ENCODE measurements at places on chromosomes 11 and 22.

DNA sequence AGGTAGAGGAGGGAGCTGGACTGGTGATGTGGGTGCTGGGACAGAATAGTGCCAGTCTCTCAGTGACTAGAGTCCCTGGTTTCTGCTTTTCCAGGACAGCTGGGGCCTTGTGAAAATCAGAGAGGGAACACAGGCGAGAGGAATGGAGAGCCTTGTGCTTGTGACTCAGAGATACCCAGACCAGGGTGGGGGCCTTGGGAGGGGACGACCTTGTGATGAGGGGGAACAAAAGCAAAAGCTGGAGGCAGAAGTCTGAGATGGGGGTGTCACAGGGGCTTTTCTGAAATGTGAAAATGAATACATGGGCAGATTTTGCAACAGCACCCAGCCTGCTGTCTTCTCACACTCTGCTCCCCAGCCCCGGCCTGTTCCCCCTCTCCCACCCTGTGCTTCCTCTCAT is 3.4 kb upstream of the NR1H3 start:
- DNase-seq: no peak

- DNase-seq: no peak
Measured at GRCh38 chr11:115709297-115709696, 205.1 kb upstream of the CADM1 start.

DNA sequence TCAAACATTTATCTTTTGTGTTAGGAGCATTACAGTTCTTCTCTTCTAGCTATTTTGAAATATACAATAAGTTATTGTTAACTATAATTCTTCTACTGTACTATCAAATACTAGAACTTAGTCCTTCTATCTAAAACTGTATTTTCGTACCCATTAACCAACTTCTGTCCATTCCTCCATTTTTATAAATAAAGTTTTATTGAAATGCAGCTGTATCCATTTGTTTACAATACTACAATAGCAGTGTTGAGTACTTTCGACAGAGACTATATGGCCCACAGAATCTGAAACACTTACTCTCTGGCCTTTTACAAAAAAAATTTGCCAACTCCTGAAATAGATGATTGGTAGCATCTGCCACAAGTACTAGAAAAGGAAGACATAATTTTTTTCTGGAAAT is 4.7 kb upstream of the SLC35C1 start:
- no peak for DNase-seq

GRCh38 chr11:17405232-17406005 is 17.0 kb upstream of the KCNJ11 start:
- DNase-seq: no peak

GRCh38 chr11:38481391-38481790 is 1883.4 kb upstream of the RAG2 start:
- DNase-seq: no peak

DNA sequence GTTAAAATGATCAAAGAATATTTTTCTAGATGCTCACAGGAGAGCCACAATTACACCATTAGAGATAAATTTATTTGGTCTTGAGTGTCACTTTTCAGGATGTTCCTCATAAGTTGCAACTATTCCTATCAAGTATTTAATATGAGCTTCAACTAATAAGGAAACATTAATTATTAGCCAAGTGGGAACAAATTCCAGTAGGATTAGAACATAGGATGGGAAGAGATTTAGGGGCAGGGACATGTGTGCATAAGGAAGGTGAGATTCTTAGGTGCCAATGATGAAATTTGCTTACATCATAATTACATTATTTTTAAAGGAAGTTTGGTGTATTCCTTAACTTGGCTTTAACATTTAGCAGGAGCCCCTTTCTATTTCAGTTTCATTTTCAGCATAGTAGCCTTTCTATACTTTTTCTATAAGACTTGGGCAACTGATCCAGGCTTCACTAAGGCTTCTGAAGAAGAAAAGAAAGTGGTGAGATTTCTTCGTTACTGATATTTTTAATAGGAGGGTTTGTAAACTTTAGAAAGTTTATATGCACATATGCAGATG is 38.8 kb downstream of the CSRP3 start:
- no peak for DNase-seq

DNA sequence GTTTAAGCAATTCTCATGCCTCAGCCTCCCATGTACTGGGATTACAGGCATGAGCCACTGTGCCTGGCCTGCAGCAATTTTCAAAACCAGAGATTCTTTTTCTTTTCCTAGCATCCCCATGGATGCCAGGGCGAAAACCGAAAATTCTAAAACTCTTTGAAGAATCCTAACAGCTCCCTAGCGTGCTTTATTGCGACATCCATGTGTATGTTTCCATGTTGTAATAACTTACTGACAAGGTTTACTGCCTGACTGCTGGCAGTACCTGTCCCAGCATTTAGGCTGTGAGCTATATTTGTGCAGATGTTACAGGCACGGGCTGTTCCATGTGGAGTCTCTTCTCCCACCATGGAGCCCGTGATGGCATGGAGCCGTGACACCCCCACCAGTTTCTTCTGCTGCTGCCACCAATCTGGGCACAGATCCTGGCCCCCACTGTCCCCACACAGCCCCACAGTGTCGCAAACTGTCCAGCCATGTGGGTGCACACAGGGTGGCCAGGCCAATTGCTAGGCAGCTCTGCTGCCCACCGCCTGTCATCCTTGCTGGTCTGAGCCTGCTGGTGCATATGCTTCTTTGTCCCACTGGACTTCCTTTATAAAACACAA is 7.1 kb upstream of the TAB1 start:
- no peak for DNase-seq

- DNase-seq: no peak
Measured at GRCh38 chr11:73983741-73984538, 1.3 kb upstream of the UCP2 start.

- no peak for DNase-seq
Measured at GRCh38 chr11:86575208-86575855, 97.1 kb downstream of the ME3 start.

DNA sequence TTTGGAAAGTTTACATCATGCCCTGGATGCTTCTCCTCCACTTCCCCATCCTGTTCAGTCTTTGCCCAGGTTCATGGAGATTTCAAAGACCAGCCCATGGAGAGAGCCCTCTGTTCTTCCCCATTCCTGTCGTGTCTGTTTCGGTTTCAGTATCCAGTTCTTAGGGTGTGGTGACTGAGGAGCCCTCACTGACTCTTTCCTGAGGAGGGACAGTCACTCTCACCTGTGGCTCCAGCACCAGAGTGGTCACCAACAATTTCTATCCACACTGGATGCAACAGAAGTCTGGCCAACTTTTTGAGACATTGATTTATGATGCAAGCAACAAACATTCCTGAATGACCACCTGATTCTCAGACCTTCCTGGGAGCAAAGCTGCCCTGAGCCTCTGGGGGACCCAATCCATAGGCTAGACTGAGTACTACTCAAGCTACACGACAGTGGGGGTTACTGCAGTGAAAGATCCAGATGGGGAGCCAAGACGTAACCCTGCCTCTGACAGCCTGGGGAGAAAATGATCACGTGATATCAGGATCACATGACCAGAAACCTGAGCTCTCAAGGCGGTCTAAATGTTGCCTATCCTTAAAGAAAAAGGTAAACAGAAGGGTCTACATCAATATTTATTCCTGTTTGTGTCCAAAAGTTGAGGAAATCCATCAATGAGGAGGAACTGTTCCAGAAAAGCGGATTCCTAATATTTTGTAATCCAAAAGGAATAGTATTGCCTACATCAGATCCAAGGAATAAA is 76.2 kb upstream of the VPREB1 start:
- no peak for DNase-seq

DNA sequence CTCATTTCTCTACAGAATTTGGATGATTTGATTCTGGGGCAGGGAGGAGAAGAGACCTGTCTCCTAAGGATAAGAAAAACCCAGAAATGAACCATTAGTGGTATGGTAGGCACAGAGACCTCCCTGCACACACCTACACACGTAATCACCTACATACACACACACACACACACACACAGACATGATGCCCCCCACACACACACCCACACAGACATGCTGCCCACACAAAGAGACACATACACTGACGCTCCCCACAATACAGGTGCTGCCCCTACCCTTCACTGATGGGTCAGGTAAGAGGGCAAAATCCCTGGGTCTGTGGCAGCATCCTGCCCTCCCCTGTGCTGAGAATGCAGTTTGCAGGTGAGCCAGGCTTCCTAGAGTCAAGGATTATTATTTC is 1.1 kb upstream of the SYT7 start:
- DNase-seq: no peak

GRCh38 chr11:86670181-86670580 is 2.2 kb downstream of the ME3 start:
- peak; percentile 35 for DNase-seq

DNA sequence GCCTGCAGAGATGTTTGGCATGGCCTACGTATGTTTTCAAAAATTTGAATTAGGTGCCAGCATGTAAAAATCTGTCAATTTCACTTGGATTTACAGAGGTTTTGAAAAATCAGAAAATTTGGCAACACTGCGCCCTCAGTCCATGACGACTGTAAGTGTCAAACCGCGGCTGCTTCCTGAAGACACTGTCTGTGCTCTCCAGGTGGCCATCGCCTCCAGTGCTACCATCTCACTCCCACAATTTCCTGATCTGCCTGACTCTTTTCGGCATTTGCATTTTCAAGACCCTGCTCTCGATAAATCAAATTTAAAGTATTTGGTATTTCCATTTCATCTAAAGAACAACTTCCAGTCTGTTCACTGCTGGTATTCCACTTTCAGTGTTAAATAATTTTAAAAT is 34.6 kb downstream of the VSIG10L2 start:
- DNase-seq: no peak

GRCh38 chr11:75066061-75066460 is 30.6 kb downstream of the OR2AT4 start:
- DNase-seq: no peak

DNA sequence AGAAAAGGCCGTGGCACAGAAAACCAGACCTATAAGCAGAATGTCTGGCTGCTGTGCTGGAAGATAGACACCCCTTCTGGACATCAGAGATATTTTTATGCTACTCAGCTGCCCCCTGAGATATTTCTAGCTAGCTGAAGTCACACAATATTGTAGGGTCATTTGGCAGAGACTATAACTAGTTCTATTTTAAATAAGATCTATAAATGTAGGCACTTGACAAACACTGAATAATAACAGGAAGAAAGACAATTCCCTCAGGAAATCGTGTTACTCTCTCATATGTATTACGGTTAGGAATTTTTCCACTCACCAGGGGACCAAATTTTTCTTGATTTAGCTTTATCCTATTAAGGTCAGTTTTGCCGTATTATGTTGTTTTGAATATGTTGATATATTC is 845.4 kb downstream of the OPCML start:
- no peak for DNase-seq

DNA sequence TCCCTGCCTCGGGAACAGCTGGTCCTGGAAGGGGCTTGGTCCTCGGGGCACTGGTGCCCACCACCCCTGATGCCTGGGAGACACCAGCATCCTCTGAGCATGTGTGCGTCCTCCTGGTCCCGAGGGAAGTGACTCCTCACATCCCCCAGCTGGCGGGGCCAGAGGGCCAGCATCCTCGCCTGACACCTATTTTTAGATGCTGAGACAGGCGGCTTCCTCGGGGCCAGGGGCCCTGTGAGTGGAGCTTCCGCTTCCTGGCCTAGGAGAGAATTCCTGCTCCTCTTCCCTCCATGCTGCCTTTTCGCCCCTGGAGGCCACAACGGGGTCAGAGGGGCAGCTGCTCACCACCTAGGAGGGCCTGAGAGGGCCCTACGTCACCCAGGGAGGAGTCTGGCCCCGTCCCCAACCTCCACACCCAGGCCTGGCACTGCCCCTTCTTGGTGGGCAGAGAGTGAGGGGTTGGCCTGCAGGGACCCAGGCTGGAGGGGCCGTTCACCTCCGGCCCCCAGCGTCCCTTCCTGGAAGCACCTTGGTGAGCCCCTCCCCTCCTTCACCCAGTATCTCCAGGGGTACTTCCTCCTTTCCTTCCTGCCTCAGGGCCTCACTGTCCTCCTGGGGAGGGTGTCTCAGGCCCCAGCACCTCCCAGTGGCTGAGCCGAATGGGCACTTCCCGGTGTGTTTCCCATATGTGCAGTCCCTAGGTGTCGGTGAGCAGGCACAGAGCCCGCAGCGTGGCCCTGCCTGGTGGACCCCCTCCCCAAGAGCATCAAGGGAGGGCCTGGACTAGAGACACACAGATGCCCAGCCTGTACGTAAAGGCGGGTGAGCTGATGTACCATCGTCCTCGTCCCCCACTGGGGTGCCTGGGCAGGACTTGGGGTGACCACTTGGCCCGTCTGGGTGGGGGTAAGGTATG is 6.1 kb downstream of the CD81 start:
- no peak for DNase-seq
